ENCODE measurements at places on chromosomes 5 and 9. TPM values are rescaled to one million over a fixed set of nuclear protein-coding genes. Genes with fewer than 3 reads are reported as not detected.
A peak's percentile ranks its signal among the peaks of the same experiment; 100 is the strongest.

C5 gene
- 0.45 TPM for total RNA-seq

- no peak for DNase-seq
These were observed 269.8 kb downstream of the GADD45G start for GRCh38 chr9:89874351-89875321.

CDC25C gene
- total RNA-seq = 60.2 TPM

GRCh38 chr5:132459031-132459982 is 31.3 kb downstream of the IRF1 start:
- peak; percentile 97 for DNase-seq

HSD17B3 gene
- not detected for total RNA-seq

ADGRD2 gene
- 0.23 TPM for total RNA-seq

DNA sequence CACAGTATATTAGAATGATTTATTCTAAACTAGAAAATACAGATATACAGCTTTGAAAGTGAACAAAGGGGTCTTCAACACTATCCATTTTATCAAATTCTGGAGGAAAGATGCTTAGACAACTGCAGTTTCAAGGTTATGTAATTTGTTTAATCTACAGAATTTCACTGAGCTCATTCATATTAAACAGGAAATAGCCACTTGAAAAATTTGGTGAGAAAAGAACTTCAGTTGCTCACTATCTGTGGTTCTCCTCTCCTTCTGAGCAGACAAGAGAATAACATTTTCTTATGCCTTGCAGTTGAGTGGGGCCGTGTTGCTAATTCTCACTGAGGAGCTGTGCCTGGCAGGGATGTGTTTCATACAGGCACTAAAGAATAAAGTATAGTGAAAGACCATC is 1428.2 kb downstream of the CDH12 start:
- DNase-seq = no peak

AK8 gene
- 0.23 TPM for total RNA-seq

- DNase-seq = no peak
These were observed 678.1 kb upstream of the ZNF608 start for GRCh38 chr5:125424402-125425141.

DNA sequence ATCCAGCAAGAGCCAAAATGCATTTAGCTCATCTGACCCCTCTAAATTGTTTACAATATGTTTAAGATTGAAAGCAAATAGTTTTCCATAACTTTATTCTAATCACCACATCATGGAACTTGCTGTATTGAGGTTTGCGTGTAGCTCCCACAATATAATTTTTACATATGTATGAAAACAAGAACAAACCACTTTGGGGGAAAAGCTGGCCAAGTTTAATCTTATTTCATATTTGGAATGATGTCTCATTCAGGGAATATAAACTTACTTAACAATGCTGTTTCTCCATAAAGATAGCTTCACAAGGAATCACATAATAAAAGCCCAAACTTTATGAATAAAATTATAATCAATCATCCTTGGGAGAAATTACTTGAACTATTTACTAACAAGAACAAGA is 194.6 kb upstream of the PCSK5 start:
- DNase-seq = no peak

DNA sequence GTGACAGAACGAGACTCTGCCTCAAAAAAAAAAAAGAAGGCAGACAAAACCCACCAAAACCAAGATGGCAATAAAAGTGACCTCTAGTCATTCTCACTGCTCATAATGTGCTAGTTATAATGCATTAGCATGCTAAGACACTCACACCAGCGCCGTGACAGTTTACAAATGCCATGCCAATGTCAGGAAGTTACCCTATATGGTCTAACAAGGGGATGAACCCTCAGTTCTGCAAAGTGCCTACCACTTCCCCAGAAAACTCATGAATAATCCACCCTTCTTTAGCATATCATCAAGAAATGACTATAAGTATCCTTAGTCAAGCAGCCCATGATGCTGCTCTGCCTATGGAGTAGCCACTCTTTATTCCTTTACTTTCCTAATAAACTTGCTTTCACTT is 4.7 kb upstream of the BICD2 start:
- no peak for DNase-seq

GRCh38 chr5:36438765-36439561 is 137.3 kb upstream of the RANBP3L start:
- no peak for DNase-seq

SMIM32 gene
- total RNA-seq = not detected

DNA sequence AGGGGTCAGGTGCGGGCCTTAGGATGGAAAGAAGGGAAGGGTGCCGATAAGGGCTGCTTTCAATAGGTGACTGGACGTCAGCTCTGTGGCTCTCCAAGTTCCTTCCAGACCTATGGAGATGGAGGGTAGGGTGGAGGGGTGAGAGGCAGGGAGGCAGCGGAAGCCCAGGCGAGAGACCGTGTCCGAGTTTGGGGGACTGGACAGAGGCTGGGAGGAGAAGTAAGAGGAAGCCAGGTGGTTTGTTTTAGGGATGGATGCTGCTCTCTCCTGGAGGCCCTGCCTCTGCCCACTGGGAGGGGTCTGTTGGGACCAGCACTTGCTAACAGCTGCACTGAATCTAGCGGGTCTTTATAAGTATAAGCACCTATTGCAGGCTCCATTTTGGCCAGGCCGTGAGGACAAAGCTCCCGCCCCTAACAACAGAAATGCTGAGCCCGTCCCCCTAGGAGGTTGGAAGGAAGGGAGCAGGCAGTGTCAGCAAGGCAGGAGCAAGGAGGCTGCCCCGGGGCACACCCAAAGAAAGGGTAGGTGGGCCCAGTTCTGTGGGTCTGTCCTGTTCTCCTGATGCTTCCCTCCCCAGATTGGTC is 167.5 kb downstream of the DAB2IP start:
- DNase-seq = no peak

- no peak for DNase-seq
These were observed 133.8 kb downstream of the DENND1A start for GRCh38 chr9:123796094-123796493.

TBCA gene
- 261 TPM for total RNA-seq

DNA sequence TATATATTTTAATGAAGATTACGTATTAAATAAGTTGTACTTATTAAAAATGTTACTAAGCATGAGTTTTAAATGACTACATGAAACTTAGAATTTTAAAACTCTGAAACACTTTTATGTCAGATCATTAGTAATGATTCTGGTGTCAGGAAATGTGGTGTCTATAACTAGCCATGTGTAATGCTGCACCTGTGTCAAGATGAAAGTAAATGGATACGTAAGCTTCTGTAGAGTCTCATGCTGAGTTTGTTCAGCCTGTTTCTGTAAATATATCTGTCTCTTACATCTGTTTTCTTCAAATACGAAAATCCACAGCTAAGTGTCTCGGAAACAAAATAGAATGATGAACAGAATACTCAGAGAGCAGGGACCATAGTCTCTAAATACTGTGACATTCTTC is 278.0 kb upstream of the SMC2 start:
- no peak for DNase-seq

DNA sequence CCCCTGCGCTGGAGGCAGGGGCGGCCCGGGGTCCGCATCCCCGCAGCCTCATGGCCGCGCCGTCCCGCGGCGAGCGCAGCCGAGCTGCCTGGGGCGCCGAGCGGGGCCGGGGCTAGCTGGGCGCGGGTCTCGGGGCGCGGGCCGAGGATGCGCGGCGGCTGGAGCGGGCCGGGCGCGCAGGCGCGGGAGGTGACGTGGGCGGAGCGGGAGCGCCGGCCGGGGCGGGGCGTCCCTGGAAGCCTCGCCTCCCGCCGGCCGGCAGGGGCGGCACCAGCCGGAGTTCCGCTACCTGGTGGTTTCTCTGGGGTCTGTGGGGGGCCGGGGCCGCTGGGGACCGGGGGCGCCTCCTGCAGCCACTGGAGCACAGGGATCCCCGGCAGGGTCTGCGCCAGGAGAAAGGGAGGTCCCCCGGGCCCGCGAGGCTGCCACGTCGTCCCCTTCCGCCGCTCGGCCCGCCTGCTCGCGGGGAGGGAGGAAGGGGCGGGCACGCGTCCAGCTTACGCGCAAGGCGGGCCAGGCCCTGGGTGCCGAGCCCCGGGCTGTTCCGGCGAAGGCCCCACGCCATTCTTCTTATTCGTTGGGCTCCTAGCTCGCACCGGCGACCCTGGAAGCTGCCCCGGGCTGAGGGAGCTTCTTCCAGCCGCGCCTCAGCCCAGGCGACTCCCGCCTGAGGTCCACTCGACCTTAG is at the start of gene LPCAT1:
LPCAT1 (minus strand) TSS at position 168 of the 688 bp plus-strand sequence; CDS start at position 52, 116 bp downstream.
- DNase-seq = peak; percentile 83

DNA sequence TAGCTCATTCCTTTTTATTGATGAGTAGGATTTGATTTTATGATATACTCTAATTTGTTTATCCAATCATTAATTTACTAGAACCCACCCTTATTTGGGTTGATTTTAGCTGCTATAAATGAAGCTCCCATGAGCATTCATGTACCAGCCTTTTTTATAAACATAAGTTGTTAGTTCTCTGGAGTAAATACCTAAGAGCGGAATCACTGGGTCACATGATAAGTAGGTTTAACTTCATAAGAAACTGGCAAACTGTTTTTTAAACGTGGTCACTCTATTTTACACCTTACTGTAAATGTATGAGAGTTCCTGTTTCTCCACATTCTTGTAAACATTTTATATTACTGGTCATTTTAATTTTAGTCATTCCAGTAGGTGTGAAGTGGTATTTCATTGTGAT is 364.6 kb downstream of the NPR3 start:
- DNase-seq = no peak

BAAT gene
- not detected for total RNA-seq

- peak; percentile 10 for DNase-seq
These were observed 42.9 kb upstream of the MEF2C start for GRCh38 chr5:88925692-88926490.

DNA sequence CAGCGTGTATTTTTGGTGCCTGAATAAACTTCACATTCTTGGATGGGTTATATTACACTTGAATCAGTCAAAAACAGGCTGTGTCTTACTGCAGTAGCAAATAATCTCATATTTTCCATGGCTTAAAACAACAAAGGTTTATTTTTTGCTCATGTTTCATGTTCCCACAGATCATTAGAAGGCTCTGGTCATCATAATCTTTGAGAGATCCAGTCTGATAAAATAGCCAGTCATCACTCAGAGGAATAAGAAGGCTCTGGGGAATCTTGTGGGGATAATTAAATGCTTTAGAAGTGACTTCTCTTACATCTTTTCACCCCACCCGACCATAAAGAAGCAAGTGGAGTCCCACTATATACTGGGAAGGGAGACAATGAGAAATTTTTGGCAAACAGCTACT is 417.7 kb downstream of the PSAT1 start:
- DNase-seq = peak; percentile 35
